ENCODE measurements at places on chromosomes 11 and 22. TPM values are rescaled to one million over a fixed set of nuclear protein-coding genes. Genes with fewer than 3 reads are reported as not detected.
A peak's percentile ranks its signal among the peaks of the same experiment; 100 is the strongest.

Gene GRM5
- polyA plus RNA-seq, result not detected

DNA sequence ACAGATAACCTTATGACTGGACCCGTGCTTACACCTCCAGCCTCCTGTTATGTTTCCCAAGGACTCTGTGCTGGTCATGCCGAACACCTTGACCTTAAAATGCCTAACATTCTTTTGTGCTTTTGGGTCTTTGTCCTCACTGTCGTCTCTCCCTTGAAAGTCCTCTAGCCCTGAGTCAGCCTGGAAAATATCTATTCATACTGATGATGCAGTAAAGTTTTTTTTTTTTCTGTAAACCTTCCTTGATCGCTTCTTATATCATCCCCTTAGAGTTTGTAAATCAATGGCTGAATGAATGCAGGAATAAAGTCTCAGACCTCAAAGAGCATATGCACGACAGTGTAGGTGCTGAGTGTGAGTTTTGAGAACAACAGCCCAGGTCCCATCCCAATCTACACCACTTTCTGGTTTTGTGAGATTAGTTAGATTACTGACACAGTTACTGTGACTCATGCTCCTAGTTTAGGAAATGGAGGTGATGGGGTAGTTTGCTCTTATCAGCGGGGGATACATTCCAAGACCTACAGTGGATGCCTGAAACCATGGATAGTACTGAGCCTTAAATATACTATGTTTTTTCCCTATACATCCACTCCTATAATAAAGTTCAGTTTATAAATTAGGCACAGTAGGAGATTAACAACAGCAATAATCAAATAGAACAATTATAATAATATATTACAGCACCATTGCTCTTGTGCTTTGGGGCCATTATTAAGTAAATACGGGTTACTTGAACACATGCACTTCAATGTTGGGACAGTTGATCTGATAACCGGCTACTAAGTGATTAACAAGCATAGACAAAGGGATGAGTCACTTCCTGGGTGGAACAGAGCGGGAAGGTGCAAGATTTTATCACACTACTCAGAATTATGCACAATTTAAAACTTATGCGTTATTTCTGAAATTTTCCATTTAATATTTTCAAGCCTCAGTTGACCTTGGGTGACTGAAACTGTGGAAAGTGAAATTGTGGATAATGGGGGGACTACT lies 8.6 kb downstream of the TCN1 start:
- no peak overlapping the region for H3K27ac ChIP-seq
- no peak for DNase-seq
- H3K4me1 ChIP-seq, result no peaks in the 10 kb centered on the region
- H3K36me3 ChIP-seq, result no peaks in the 10 kb centered on the region
- no peak overlapping the region for H3K4me3 ChIP-seq
- no peaks in the 10 kb centered on the region for H3K27me3 ChIP-seq

DNA sequence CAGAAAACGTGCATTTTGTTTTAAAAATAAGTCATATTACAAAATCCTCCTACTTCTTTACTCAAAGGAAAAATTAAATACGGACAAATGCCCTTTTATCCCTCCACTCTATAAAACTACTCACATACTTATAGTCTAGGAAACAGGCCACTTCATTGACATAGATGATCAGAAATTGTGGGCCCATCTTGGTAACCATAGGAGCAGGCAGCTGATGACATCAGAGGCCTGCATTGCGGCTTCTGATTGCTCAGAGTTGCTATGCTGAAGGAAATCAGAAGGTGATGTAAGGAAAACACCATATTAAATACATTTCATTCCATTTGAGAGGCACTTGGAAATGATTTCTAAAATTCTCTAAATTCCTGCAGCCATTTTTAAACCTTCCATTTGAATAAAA lies 27.0 kb downstream of the FAM76B start:
- H3K36me3 ChIP-seq, result no peaks in the 10 kb centered on the region
- DNase-seq, result no peak
- H3K27ac ChIP-seq, result no peak overlapping the region
- no peak overlapping the region for H3K4me3 ChIP-seq

DNA sequence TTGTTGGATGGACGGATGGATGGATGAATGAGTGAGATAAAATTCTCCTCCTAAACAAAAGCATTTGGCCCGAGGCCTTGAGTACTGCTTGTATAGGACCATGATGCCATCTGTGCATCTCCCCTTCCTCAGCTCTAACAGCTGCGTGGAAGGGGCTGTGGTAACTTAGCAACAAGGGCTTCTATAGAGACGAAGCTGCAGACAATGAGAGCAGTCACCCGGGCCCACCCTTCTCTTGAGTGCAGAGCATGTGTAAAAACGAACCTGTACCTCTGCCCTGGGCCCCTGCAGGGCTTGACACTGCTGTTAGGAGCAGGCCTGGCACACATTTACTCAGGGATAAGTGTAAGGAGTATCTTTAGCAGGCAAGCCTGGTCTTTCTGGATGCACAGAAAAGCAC lies 391.5 kb downstream of the CADM1 start:
- no peak overlapping the region for H3K4me3 ChIP-seq
- no peaks in the 10 kb centered on the region for H3K36me3 ChIP-seq

Gene FAM111B
- 11.5 TPM for polyA plus RNA-seq

GRCh38 chr11:69819541-69820070 lies 390 bp upstream of the FGF3 start:
- DNase-seq, result no peak
- H3K36me3 ChIP-seq, result no peaks in the 10 kb centered on the region
- H3K4me3 ChIP-seq, result no peak overlapping the region
- H3K4me1 ChIP-seq, result no peaks in the 10 kb centered on the region
- H3K27ac ChIP-seq, result no peak overlapping the region
- H3K27me3 ChIP-seq, result peaks cover 97% of the 10 kb centered on the region

GRCh38 chr22:43101306-43101705 lies 9.2 kb upstream of the BIK start:
- peaks cover 24% of the 10 kb centered on the region for H3K4me1 ChIP-seq
- H3K4me3 ChIP-seq, result no peak overlapping the region
- H3K27me3 ChIP-seq, result no peaks in the 10 kb centered on the region
- DNase-seq, result no peak
- H3K36me3 ChIP-seq, result no peaks in the 10 kb centered on the region

DNA sequence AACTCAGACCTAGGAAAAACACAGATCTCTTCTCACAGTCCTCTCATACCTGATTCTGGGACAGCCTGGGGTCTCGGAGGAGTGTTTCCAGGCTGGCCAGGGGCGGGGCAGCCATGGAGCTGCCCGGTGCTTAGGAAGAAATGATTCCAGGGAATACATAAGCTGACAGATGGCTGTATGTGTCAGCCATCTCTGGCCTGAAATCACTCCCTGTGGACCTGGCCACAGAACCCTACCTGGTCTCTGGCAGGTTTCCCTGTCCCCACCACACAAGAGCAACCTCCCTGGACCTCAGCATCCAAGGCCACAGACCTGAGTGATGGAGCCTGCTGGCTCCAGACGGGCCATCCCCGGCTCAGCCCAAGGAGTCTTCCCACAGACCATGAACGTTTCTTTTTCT lies 10.0 kb downstream of the GGA1 start:
- H3K4me1 ChIP-seq, result no peaks in the 10 kb centered on the region
- H3K27ac ChIP-seq, result no peak overlapping the region
- no peaks in the 10 kb centered on the region for H3K27me3 ChIP-seq
- H3K36me3 ChIP-seq, result peaks cover 96% of the 10 kb centered on the region
- DNase-seq, result no peak
- no peak overlapping the region for H3K4me3 ChIP-seq

DNA sequence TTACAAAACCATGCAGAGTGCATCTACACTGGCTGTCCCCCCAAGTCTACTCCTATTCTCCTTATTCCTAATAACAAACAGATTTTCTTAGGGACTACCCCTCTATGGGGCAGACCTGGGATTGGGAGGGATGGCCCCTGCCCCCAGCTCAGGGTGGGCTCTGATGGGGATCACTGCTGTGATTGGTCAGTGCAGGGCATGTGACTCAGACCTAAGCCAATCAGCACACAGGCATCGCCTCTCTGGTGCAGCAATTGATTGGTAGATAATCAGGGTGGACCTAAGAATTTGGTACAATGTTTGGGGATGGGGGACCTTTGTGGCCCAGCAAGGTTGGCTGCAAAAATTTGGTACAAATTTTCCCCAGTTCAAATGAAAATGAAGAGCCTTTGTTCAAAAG lies 57.2 kb upstream of the SHANK2 start:
- no peak overlapping the region for H3K27ac ChIP-seq
- DNase-seq, result no peak
- H3K4me1 ChIP-seq, result no peaks in the 10 kb centered on the region
- H3K36me3 ChIP-seq, result no peaks in the 10 kb centered on the region

Gene UPK3A
- not detected for polyA plus RNA-seq

GRCh38 chr22:48702573-48703264 lies 1125.0 kb downstream of the BRD1 start:
- DNase-seq, result peak; percentile 66
- H3K27me3 ChIP-seq, result no peaks in the 10 kb centered on the region
- H3K36me3 ChIP-seq, result no peaks in the 10 kb centered on the region
- H3K27ac ChIP-seq, result no peak overlapping the region
- H3K4me3 ChIP-seq, result no peak overlapping the region

DNA sequence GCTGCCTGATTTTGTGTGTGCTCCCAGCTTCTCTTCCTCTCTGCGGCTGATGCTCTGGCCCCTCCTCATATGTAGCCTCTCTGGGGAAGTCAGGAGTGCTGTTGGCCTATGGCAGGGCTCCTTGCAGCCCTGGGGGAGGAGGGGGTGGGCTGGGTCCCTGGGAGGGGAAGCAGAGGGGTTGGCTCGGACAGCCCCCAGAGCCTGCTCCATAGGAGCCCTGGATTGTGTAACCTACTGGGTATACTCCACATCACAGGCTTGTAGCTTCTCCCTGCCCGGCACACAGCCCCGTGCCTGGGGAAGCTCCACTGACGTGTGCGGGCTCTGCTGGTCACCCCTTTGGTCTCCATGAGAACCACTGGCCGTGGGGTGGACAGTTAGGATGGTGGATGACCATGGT lies 113.8 kb downstream of the ST3GAL4 start:
- no peaks in the 10 kb centered on the region for H3K27me3 ChIP-seq
- DNase-seq, result no peak
- H3K27ac ChIP-seq, result no peak overlapping the region
- H3K4me1 ChIP-seq, result peaks cover 9% of the 10 kb centered on the region

All from left lung (tissue), 14 donors.